Cardiac atrium fibroblast (primary cell): ENCODE measurements at places on chromosomes 13 and 19. TPM values are rescaled to one million over a fixed set of nuclear protein-coding genes. Genes with fewer than 3 reads are reported as not detected.

Gene KLK6
- total RNA-seq: not detected in 2 replicates

Gene TEX30
- total RNA-seq: 3.4 and 13.0 TPM in 2 replicates

Gene PROZ
- total RNA-seq: not detected in 2 replicates

Gene GNA15
- not detected in 2 replicates for total RNA-seq

Gene ZNF444
- total RNA-seq: 17.1 and 19.4 TPM in 2 replicates

Gene ACP7
- not detected in 2 replicates for total RNA-seq
